ENCODE measurements at places on chromosomes 7 and 10.

- no peak for DNase-seq
Observed at GRCh38 chr10:130877126-130877525, 434.4 kb downstream of the TCERG1L start.

DNA sequence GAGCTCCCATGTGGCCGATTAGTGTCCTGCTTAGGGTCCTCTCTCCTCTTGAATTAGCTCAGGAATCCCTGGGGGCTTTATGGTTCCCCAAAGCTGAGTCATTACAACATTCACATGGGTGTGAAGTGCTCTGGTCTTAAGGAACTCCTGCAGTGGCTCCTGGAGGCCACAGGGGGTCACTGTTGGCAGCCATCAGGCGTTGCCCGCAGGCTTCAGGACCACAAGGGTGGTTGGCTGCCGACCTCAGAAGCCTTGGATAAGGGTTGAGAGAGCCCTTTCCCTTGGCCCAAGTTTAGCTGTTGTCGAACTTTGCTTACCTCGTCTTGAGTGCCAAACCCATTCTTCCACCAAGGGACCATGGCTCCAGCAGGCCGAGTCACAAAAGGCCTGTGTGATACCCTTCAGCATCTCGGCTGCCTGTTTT is 61.7 kb downstream of the SH2D4B start:
- no peak for DNase-seq

- no peak for DNase-seq
Observed at GRCh38 chr10:121167534-121168243, 316.5 kb downstream of the WDR11 start.

DNA sequence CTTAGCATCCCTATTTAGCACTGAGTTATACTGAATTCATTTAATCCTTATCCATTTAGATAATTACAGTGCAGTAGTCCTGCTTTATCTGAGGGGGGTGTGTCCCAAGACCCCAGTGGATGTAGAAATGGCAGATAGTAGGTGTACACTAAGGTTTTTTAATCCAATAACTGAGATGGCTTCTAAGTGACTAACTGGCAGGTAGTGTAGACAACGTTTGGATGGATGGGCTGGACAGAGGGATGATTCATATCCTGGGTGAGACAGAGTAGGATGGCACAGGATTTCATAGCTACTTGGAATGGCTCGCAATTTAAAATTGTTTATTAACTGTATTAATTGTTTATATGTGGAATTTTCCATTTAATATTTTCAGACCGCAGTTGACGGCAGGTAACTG is 295.6 kb downstream of the CCDC3 start:
- DNase-seq, result no peak

- DNase-seq, result no peak
Observed at GRCh38 chr10:118028619-118029018, 18.1 kb downstream of the RAB11FIP2 start.

Measured in GM04503 (cell line).